ENCODE measurements at places on chromosomes 16 and 17. TPM values are rescaled to one million over a fixed set of nuclear protein-coding genes. Genes with fewer than 3 reads are reported as not detected.

Gene CCDC78
- total RNA-seq = 0.34 TPM

Gene TNP2
- not detected for total RNA-seq

Gene SLFN14
- total RNA-seq = not detected

Gene ZG16
- not detected for total RNA-seq

Gene KRT25
- not detected for total RNA-seq

Gene AATK
- 1.7 TPM for total RNA-seq

Gene SLC6A2
- total RNA-seq = 0.11 TPM

Gene CCL11
- total RNA-seq = not detected

Gene DNAAF1
- not detected for total RNA-seq

Gene RNF43
- total RNA-seq = under 0.01 TPM

Gene PRRT2
- total RNA-seq = 0.09 TPM

Gene ITGAD
- total RNA-seq = not detected

Gene MGAT5B
- 0.26 TPM for total RNA-seq

Gene SNX11
- 11.0 TPM for total RNA-seq

Gene XAF1
- total RNA-seq = under 0.01 TPM

Gene COQ9
- 45.4 TPM for total RNA-seq

Gene KRTAP2-3
- total RNA-seq = not detected

Gene RAB11FIP4
- not detected for total RNA-seq

Gene CD79B
- 0.43 TPM for total RNA-seq

Data from dermis lymphatic vessel endothelial cell (primary cell).